ENCODE measurements at places on chromosomes 3 and 15.

- no peak overlapping the region for H3K4me3 ChIP-seq
- no peak overlapping the region for H3K27ac ChIP-seq
Measured at GRCh38 chr3:71859123-71859519, 74.2 kb upstream of the PROK2 start.

DNA sequence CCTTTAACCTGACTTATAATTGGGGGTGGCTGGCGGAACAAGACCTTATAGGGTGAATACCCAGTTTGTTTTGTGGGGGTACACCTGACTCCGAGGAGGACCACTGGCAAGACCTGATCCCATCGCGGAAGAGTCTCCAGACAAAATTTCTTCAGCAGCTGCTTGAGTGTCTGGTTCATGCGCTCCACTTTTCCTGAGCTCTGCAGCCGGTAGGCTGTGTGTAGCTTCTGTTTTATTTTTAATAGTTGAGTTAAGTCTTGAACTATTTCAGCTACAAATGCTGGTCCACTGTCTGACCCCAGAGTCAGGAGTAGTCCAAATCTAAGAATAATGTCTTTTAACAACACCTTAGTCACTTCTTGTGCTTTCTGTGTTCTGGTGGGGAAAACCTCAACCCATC, 21.2 kb upstream of the NOX5 start:
- no peaks in the 10 kb centered on the region for H3K36me3 ChIP-seq
- no peak for DNase-seq
- H3K4me1 ChIP-seq = no peaks in the 10 kb centered on the region
- H3K4me3 ChIP-seq = no peak overlapping the region
- no peaks in the 10 kb centered on the region for H3K27me3 ChIP-seq

DNA sequence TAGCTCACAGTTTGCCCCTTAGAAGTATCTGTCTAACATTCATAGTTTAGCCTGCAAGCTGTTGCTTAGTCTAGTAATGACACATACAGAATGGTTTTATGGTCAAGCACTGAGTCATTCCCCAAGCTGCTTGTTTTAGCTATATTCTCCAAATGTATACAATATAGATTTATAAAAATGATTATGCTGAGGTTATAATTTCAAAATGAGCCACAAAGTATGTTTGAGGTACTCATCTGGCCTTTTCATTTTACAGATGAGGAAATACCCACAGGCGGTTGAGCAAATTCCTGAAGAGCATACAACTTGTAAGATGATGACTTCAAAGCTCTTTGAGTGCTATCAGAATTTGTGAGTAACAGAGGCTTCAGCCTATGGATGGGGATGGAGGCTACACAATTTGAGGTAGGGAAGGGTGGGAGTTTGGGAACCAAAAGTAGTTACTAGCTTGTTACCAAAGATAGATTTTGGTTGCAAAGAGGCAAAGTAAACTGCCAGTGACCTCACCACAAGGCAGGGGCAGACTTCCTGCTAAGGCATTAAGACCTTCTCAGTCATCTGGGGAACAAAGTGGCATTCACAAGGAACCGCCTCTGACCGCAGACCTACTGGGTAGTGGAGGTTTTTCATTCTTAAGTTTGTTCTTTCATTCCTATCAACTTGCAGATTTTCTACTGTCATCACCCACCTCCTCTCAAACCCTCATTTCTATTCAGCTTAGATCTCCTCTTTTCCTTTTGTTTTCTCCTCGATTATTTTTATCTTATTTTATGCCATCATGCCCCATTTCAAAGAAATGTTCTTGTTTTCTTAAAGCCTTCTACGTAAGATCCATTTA, 257.2 kb upstream of the NECTIN3 start:
- H3K27me3 ChIP-seq = no peaks in the 10 kb centered on the region
- peak; percentile 53 for DNase-seq
- H3K27ac ChIP-seq = no peak overlapping the region
- no peak overlapping the region for H3K4me3 ChIP-seq
- H3K36me3 ChIP-seq = no peaks in the 10 kb centered on the region

GRCh38 chr3:195803289-195803908, 8.3 kb downstream of the MUC4 start:
- H3K36me3 ChIP-seq = no peaks in the 10 kb centered on the region
- peaks cover 41% of the 10 kb centered on the region for H3K4me1 ChIP-seq
- H3K4me3 ChIP-seq = no peak overlapping the region

- no peak for DNase-seq
- no peak overlapping the region for H3K27ac ChIP-seq
- no peaks in the 10 kb centered on the region for H3K4me1 ChIP-seq
- H3K4me3 ChIP-seq = no peak overlapping the region
- H3K36me3 ChIP-seq = no peaks in the 10 kb centered on the region
Measured at GRCh38 chr3:171841620-171842000, 1.5 kb upstream of the TMEM212 start.

GRCh38 chr15:46312133-46312740, 677.4 kb downstream of the SQOR start:
- DNase-seq = peak; percentile 50
- H3K27ac ChIP-seq = no peak overlapping the region
- no peaks in the 10 kb centered on the region for H3K36me3 ChIP-seq

- DNase-seq = no peak
- H3K4me3 ChIP-seq = no peak overlapping the region
- H3K36me3 ChIP-seq = no peaks in the 10 kb centered on the region
- H3K27ac ChIP-seq = no peak overlapping the region
- peaks cover 5% of the 10 kb centered on the region for H3K27me3 ChIP-seq
Measured at GRCh38 chr3:120854908-120855526, 53.0 kb upstream of the STXBP5L start.

DNA sequence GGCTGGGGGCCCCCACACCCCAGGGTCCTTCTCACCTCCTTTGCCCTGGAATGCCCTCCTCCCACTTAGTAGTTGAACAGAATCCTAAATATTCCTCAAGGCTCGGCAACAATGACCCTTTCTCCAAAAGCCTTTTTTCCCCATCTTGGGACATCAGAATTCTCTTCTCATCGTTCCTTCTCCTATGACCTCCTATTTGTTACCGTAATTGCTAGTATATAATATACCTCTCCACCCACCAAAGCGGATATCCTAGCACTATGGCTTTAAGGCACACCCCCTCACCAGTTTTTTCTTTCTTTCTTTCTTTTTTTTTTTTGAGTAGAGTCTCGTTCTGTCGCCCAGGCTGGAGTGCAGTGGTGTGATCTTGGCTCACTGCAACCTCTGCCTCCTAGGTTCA, 16.8 kb downstream of the HDAC11 start:
- H3K4me3 ChIP-seq = no peak overlapping the region
- no peak for DNase-seq
- H3K36me3 ChIP-seq = no peaks in the 10 kb centered on the region

DNA sequence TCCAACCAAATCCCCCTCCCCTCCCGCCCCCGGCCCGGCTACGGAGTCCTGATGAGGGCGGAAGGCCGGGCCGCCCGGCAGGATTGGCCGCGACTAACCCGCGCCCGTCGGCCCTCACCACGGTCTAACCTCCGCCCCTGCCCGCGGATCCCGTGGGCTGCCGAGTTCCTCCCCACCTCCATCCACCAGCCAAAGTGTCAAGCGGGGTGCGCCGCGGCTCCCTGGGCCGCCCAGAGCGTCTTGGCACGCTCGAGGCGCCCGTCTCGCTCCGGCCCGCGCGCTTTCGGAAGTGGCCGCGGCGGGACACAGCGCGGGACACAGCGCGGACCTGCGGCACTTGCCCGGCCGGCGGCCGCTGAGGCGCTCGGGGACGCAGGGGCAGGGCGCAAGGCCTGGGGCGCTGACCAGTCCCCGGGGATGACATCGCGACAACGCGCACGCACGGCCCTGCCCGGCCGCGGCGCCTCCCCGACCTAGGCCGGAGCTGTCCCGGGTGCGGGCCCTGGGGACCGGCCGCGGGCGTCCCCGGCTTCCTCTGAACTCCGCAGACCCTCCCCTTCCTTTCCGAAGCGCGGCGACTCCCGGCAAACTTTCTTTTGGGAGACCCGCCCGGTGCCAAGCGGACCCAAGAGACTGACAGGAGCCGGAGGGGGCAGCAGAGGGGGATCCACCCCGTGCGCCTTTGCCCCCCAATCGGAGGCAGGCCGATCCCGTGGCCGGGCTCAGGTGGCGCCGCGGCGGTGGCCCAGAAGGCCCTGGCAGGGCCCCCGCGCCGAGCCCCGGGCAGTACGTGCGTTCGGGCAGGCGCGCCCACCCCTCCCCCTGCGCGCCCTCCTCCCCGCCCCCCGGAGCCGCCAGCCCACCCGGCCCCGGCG, 112.8 kb upstream of the ICE2 start:
- H3K4me3 ChIP-seq = peak overlapping the region; percentile 74
- peak; percentile 38 for DNase-seq

- no peak overlapping the region for H3K4me3 ChIP-seq
- peak; percentile 13 for DNase-seq
- H3K27me3 ChIP-seq = no peaks in the 10 kb centered on the region
- H3K36me3 ChIP-seq = no peaks in the 10 kb centered on the region
- H3K27ac ChIP-seq = no peak overlapping the region
Measured at GRCh38 chr15:51077221-51078153, 17.2 kb downstream of the TNFAIP8L3 start.

- no peaks in the 10 kb centered on the region for H3K27me3 ChIP-seq
- no peaks in the 10 kb centered on the region for H3K4me1 ChIP-seq
- DNase-seq = no peak
- H3K4me3 ChIP-seq = no peak overlapping the region
Measured at GRCh38 chr3:73933585-73933984, 308.8 kb upstream of the PDZRN3 start.

DNA sequence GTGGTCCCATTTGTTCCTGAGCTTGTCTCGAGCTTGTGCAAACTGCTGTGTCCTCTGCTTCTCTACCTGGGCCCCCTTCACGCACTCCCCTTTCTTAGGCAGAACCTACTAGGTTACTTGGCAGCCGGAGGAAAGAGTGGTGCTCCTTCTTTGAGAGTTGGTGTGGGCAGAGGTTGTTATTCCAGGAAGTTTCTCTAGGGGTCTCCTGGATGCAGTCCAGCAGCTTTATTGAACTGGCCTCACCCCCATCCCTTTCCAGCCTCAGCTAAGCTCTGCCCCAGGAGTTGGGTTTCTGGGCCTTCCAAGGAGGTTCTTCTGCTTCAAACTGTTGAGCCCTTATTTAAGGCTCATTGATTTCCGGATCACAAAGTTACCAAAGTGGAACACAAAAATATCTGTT, 103.2 kb downstream of the C3orf70 start:
- no peak overlapping the region for H3K27ac ChIP-seq
- no peak for DNase-seq
- H3K4me1 ChIP-seq = no peaks in the 10 kb centered on the region
- H3K36me3 ChIP-seq = peaks cover 29% of the 10 kb centered on the region
- H3K4me3 ChIP-seq = no peak overlapping the region
- H3K27me3 ChIP-seq = no peaks in the 10 kb centered on the region

GRCh38 chr15:85758655-85758978, 36.1 kb downstream of the KLHL25 start:
- H3K4me3 ChIP-seq = no peak overlapping the region
- DNase-seq = no peak
- H3K27ac ChIP-seq = no peak overlapping the region
- H3K27me3 ChIP-seq = no peaks in the 10 kb centered on the region

DNA sequence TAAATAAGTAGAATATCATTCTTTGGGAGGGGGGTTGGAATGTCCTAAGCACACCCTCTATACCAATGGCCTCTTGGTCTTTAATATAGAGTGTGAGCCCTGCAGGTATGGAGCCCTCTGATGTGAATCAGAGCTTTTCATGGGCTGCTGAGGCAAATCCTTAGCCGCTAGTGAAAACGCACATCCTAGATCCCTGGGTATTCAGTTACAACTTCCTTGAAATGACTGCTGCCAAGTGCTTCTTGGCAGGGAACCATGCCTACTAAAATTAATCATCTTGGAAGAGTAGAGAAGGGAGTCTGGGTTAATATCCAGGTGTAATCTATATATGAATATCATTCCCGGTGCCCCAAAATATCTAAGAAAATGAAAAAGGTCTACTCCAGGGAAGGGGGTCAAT, 109.1 kb downstream of the POLQ start:
- DNase-seq = no peak
- no peaks in the 10 kb centered on the region for H3K36me3 ChIP-seq
- H3K27ac ChIP-seq = no peak overlapping the region
- H3K4me1 ChIP-seq = peaks cover 8% of the 10 kb centered on the region
- no peaks in the 10 kb centered on the region for H3K27me3 ChIP-seq
- no peak overlapping the region for H3K4me3 ChIP-seq

GRCh38 chr3:186638259-186638658, 1.9 kb upstream of the FETUB start:
- no peaks in the 10 kb centered on the region for H3K27me3 ChIP-seq
- H3K4me1 ChIP-seq = no peaks in the 10 kb centered on the region
- no peak overlapping the region for H3K27ac ChIP-seq
- H3K4me3 ChIP-seq = no peak overlapping the region
- H3K36me3 ChIP-seq = no peaks in the 10 kb centered on the region

GRCh38 chr3:55467099-55467498, 20.0 kb downstream of the WNT5A start:
- no peak overlapping the region for H3K27ac ChIP-seq
- no peaks in the 10 kb centered on the region for H3K4me1 ChIP-seq
- no peak for DNase-seq
- H3K4me3 ChIP-seq = no peak overlapping the region
- no peaks in the 10 kb centered on the region for H3K27me3 ChIP-seq
- no peaks in the 10 kb centered on the region for H3K36me3 ChIP-seq

GRCh38 chr15:99630607-99631131, 64.9 kb downstream of the MEF2A start:
- H3K27ac ChIP-seq = no peak overlapping the region
- DNase-seq = no peak
- no peak overlapping the region for H3K4me3 ChIP-seq
- H3K4me1 ChIP-seq = peaks cover 8% of the 10 kb centered on the region
- no peaks in the 10 kb centered on the region for H3K27me3 ChIP-seq

DNA sequence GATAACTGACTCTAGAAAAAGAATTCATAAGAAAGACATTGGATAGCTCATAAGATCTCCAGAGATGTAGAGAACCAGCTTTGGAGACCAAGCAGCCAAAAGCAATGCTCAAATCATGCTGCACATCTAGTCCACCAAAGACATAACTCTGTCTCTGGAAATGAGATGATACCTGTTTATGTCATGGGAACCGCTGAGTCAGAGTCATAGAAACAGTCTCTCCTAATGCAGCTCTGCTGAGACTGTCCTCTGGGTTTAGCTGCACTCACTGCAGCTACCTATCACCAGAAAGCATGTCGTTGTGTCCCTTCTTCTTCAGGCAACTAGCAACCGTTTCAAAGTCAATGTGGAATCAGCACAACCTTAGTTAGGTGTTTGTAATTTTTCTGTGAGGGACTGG, 218.5 kb upstream of the ROBO1 start:
- DNase-seq = no peak
- H3K4me1 ChIP-seq = no peaks in the 10 kb centered on the region
- H3K36me3 ChIP-seq = no peaks in the 10 kb centered on the region
- H3K27me3 ChIP-seq = no peaks in the 10 kb centered on the region

DNA sequence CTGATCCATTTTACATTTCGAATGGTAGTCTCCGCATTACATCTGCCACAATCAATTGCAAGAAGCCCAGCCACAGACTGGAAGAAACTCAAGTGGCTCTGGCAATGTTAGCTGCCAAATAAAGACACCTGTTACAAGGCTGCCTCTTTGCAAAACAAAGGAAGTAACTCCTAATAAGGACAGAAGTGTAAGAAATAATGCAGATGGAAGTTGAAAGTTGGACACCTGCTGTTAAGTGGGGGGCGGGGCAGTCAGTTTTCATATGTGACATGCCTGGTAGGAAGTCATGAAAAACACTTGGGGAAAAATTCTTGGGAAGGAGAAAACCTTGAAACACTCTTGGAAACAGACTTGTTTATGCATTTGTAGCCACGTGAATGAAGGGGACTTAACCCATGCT, 54.1 kb upstream of the ATP2C1 start:
- H3K4me3 ChIP-seq = no peak overlapping the region
- H3K27me3 ChIP-seq = no peaks in the 10 kb centered on the region
- DNase-seq = no peak
- no peak overlapping the region for H3K27ac ChIP-seq
- H3K36me3 ChIP-seq = no peaks in the 10 kb centered on the region
- no peaks in the 10 kb centered on the region for H3K4me1 ChIP-seq
